Stimulated activated CD8-positive, alpha-beta memory T cell treated with anti-CD3 and anti-CD28 coated beads, Interleukin-15, amount 100 ng/mL, for 48 hours (primary cell): ENCODE measurements at places on chromosomes 11 and 22.

DNA sequence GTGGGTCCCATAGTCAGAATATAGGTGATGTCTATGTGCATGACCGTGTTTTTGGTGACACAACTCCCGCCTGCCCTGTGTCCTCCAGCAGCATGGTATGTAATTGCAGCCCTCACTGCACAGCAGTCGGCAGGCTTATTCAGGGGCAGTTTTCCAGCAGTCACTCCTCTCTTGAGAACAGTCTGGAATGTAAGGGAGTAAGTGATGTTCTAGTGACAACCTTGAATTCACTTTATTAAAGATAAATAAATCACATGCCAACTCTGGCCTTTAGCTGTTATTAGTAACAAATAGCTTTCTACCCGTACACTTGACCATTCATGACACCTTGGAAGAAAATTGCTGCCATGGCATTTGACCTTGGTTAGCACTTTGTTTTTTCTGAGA lies 27.9 kb downstream of the ZNRF3 start:
- DNase-seq, result no peak

DNA sequence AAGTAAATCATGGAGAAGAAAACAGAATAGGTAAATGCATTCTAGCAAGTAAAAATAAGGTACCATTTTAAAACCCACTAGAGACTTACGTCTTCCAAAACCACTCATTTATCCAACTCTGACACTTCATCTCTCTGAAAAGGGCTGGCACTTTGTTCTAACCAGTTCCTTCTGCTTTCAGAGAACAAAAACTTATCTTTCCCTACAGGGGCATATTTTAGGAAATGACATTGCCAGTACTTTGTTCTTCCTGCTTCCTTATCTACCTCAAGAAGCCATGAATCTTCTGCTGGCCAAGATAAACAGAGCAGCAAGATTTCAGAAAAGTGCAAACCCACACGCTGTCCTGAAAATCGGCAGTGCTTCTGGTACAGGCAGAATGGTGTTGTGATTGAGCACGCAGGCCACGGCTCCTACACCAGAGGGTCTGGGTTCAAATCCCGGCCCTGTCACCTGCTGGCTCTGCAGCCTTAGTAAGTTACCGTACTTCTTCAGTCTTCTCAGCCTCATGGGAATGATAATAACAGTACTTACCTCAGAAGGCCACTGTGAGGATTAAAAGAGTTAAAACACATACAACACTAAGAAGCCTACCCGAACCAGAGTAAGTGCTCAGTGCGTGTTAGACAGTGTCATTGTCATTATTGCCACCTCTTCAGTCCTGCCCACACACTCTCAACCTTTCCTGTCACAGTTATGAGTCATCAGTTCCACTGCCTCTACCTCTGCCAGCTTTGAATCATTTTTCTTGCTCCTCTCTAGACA lies 11.0 kb downstream of the MPZL3 start:
- DNase-seq, result no peak

DNA sequence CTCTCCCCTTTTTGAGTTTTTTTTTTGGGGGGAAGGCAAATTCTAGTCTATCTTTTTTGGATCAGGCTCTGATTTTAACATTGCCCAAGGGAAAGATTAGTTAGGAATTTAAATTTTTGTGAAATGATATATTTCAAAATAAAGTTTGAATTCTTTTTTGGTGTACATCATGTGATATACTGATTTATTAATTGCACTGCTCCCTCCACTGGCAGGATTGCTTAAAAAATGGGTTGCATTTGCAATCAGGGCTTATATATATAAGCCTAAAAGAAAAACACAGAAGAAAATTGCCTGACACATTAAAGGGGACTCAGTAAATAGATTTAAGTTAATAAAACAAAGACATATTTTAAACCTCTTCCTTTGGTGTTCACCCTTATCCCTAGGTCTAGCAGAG lies 1.2 kb downstream of the DYNC2H1 start:
- no peak for DNase-seq

- no peak for DNase-seq
Measured at GRCh38 chr11:35919244-35919643, 24.6 kb upstream of the LDLRAD3 start.

DNA sequence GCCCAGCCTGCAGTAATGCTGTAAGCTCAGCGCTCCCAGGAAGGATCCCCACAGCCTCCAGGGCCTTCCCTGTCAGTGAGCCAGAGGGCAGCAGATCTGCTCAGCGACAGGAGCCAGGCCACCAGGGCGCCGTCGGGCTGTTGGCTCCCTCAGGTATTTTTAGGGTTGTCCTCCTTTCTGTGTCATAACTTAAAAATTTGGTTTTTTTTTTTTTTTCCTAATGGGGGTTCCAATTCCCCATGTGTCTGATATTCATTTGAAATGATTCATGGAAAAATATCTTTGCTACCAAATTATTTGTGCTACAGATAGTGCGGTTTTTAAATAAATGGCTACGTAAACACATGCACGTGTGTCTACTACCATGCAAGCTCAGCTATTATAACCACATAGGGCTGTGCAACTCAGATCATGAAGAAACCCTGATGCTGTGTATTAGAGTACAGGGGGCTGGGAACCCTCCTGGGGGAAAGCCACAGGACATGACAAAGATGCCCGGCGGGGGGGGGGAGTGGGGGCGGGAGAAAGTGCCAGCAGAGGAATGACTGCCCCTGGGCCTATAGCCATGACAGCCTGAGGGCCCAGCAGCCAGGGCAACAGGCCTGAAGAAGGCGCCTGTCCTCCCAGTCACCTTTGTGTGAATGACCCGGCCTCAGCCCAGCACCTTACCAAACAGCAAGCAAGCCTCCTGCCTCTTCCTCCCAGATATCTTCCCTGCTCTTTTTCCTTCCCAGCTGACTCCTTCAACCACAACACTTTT lies 89.3 kb downstream of the NAT10 start:
- DNase-seq, result no peak

GRCh38 chr22:31199187-31199586 lies 12.9 kb upstream of the LIMK2 start:
- DNase-seq, result no peak

- DNase-seq, result no peak
Measured at GRCh38 chr11:36550385-36551115, 17.3 kb upstream of the RAG1 start.
